ENCODE measurements at places on chromosomes 7 and 10.

- DNase-seq = no peak
Measured at GRCh38 chr10:47456079-47456785, 27.7 kb downstream of the ANXA8 start.

DNA sequence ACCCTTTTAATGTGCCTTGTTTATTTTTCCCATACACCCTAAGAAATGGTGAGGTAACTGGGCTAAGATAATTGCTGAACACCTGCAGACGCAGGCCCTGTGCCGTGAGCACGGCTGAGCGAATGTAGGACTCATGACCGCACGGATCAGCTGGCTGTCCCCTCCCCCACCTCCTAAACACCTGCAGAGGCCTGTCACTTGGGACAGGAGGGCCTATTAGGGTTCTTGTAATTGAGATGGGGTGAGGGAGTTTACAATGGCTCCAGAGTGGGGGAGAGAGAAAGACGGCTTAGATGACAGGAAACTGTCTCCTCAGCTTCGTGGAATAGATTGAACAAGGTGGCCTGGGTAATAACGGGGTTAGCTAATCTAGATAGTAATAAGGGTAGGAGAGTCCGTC is 291.7 kb upstream of the HABP2 start:
- DNase-seq = no peak

DNA sequence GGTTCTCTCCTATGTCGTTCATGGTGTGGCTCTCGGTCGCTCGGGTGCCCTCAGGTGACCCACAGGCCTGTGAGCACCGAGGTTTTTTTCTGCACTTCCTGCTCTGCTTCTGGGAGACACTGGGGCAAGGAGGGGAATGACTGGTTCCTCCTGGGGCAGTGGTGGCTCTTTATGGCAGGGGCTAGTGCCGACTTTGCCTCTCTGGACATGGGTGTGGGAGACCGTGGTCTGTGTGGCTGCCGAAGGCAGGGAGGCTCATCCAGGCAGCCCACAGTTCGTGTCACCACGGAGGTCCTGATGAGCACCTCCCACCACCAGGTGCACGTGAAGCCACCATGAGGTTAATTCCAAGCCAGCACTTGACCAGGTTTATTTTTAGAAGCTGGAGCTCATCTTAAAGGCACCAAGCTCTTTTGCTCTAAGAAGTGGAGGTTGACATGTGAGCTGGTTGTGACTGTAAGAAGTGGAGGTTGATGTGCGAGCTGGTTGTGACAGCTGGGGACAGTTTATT is 24.7 kb upstream of the DPYSL4 start:
- no peak for DNase-seq

DNA sequence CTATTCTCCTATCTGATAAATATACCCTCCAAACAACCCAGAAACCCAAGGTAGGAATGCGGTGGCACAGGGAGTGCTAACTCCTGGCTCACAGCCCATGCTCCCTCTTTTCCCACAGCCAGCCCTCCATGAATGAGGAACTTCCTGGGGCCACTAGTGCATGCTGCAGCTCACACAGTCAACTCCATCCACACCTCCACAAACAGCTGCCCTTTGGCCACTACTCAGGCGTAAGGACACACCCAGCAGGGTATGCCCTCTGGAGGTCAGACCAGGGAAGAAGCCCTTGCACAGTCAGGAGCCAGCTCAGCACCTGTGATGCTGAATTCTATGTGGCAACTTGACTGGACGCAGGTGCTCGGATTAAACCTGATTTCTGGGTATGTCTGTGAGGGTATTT is 85.2 kb upstream of the PIK3CG start:
- no peak for DNase-seq

DNA sequence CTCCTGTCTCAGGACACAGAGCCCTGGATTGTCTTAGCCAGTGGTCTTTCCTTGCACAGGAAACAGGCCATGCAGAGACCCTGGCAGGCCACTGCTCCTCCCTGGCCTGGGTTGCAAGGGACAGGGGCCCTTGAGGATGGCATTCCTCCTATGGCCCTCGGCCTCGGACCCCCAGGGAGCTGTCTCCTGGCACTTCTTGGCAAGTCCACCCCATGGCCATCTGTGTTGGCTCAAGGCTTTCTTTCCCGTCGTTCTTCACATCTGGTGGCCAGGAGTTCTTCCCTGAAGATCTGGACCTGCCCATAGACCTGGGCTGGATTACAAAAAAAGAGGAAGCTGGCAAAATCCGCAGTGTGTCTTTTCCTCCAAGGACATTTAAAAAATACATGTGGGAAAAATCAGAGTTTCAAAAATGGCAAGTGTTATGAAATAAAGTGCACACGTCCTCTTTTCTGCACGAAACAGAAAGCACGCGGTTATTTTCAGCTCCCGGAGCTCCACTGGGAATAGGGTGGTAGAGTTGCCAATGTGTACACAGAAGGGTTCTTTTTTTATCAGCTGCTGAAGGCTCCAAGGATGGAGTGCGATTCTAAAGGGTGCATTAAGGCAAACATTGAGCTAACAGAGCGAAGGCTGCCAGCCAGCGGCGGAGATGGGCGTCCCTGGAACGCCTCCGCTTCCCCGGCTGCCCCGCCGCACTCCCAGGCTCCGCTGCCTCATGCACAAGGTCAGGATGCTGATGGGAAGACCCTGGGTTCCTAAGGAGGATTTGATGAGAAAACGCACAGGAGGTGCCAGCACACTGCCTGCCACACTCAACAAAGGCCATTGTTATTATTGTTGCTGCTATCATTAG is 62.8 kb upstream of the FAM20C start:
- no peak for DNase-seq

GRCh38 chr7:25949736-25950487 is 202.1 kb upstream of the NFE2L3 start:
- DNase-seq = no peak

Measured in cardiac septum (tissue), 1 donor.